Spinal cord (tissue), 10 donors: ENCODE measurements at places on chromosomes 16 and 17. TPM values are rescaled to one million over a fixed set of nuclear protein-coding genes. Genes with fewer than 3 reads are reported as not detected.

TP53TG3 gene
- not detected for total RNA-seq

JPH3 gene
- total RNA-seq: 28.9 TPM

DNA sequence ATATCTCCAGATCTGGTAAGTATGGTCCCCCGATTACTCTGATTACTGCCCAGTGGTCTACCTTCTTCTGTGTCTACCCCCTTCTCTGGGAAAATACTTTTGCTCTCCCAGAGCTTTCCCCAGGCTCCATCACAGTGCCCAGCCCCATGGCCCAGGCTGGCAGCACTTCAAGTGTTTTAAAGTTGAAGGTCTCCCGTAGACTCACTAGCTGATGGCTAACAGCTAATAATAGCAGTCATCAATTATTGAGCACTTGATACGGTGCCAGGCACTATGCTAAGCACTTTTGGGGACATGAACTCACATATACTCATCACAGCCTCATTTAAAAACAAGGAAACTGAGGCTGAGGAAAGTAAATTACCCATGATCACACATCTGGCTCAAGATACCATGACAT lies 33.4 kb downstream of the DCUN1D3 start:
- H3K27ac ChIP-seq: no peak overlapping the region
- no peak for DNase-seq
- H3K4me3 ChIP-seq: no peak overlapping the region
- peaks cover 12% of the 10 kb centered on the region for H3K4me1 ChIP-seq
- peaks cover 3% of the 10 kb centered on the region for H3K36me3 ChIP-seq

DNA sequence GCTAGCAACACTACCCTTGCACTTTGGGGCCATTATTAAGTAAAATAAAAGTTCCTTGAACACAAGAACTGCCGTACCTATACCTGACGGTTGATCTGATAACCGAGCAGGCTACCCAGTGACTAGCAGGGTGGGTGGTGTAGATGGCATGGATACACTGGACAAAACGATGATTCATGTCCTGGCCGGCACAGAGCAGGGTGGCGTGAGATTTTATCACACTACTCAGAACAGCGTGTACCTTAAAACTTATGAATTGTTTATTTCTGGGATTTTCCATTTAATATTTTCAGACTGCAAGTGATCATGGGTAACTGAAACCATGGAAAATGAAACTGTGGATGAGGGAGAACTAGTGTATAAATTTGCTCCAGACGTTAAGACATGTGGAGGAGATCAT lies 41.0 kb upstream of the MSI2 start:
- no peaks in the 10 kb centered on the region for H3K27me3 ChIP-seq
- DNase-seq: no peak
